ENCODE measurements at places on chromosomes 12 and 14. TPM values are rescaled to one million over a fixed set of nuclear protein-coding genes. Genes with fewer than 3 reads are reported as not detected.
A peak's percentile ranks its signal among the peaks of the same experiment; 100 is the strongest.

GRCh38 chr14:64569138-64569631, 19.4 kb downstream of the PPP1R36 start:
- H3K27ac ChIP-seq: peak overlapping the region; percentile 56
- H3K4me3 ChIP-seq: no peak overlapping the region
- DNase-seq: peak; percentile 26
- peaks cover 13% of the 10 kb centered on the region for H3K4me1 ChIP-seq
- no peaks in the 10 kb centered on the region for H3K36me3 ChIP-seq

DNA sequence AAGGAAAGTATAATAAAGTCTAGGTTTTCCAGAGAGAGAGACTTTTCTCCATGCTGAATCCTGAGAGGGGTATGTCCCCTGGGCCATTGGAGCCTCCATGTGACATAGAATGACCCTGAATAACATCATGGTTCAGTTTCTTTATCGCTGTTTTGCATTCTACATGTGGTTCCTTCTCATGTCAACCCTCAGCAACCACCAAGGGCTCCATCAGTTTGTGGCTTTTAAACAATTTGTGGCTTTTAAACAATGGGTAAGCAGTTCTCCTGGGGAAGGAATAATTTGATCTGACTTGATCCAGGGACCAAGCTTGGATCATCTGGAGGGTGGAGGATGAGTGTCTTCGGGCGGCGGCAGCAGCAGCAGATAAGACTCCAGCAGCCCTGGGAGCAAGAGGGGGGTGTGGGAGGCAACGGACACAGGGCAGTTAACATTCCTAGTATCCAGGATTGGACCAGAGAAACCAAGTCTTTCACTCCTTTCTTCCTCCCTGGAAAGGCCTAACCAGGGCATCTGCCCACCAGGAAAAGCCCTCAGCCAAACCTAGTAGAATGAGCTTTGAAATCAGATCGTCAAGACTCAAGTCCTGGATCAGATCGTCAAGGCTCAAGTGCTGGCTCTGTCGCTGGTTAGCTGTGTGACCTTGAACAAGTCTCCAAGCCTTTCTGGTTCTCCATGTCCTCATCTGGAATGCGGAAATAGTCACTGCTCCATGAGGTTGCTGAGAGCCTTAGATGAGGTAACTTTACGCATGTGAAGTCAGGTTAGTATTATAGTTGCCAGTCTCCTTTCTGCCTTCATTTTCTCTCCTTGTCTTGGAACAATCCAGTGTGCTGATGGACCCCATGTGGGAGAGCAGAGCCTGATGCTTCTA, 27.8 kb upstream of the FAM222A start:
- no peaks in the 10 kb centered on the region for H3K36me3 ChIP-seq
- peaks cover under 1% of the 10 kb centered on the region for H3K4me1 ChIP-seq
- no peak overlapping the region for H3K27ac ChIP-seq

DNA sequence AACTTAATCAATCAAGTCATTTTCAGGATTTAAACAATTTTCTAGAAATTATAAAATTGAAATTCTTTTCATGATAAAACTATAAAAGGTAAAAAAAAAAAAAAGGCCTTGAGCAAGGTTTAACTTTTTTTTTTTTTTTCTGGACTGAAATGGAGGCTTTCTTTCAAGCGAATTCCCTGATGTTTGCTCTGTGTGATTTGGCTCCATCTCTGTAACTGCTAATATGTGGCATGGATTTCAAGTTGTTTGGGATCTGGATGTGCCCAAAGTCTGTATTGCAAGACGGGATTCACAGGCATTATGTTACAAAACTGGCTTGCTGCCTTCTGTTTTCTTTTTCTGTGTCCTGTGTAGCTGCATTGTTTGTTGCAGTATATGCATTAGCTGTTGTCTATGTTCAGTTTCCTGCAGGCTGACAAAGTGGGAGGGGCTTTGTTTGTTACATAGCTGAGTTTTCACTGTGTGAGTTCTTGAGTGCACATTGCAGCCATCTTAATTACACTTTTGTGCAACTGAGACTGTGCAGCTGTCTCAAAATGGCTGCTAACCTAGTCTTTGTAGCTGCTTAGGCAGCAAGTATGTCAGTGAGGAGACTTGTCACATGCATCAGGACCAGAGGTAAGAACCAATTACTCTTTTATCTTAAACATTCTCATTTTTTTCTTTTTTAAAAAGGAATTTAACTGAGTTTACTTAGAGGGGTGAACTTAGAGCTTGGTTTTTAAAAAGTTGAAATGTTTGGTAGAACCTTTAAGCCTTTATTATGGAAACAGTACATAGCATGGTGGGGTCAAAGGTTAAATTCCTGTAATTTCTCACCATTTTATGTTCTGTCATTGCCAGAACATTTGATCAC, 19.5 kb downstream of the ATF7IP start:
- H3K4me3 ChIP-seq: peak overlapping the region; percentile 35
- H3K36me3 ChIP-seq: no peaks in the 10 kb centered on the region
- peaks cover 28% of the 10 kb centered on the region for H3K4me1 ChIP-seq
- peak; percentile 54 for DNase-seq

DNA sequence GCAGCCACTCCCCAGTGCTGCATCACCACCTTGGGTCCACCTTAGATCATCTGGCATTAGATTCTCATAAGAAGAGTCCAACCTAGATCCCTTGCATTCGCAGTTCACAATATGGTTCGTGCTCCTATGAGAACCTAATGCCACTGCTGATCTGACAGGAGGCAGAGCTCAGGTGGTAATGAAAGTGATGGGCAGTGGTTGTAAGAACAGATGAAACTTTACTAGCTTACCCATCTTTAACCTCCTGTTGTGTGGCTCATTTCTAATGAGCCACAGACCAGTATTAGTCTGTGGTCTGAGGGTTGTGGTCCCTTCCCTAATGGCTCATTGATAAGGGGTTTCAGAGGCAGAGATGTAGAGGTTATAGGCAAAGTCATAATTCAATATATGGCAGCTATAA, 615.9 kb upstream of the MIS18BP1 start:
- H3K27me3 ChIP-seq: no peaks in the 10 kb centered on the region
- DNase-seq: no peak
- H3K27ac ChIP-seq: no peak overlapping the region
- H3K4me1 ChIP-seq: no peaks in the 10 kb centered on the region
- H3K36me3 ChIP-seq: no peaks in the 10 kb centered on the region

- H3K4me1 ChIP-seq: no peaks in the 10 kb centered on the region
- DNase-seq: no peak
- H3K27ac ChIP-seq: no peak overlapping the region
- H3K4me3 ChIP-seq: no peak overlapping the region
- H3K27me3 ChIP-seq: no peaks in the 10 kb centered on the region
Measured at GRCh38 chr12:8827551-8828256, 5.3 kb downstream of the A2ML1 start.

HVCN1 gene
- 7.3 TPM for total RNA-seq

GRCh38 chr12:26319511-26319910, 124.1 kb downstream of the SSPN start:
- no peaks in the 10 kb centered on the region for H3K36me3 ChIP-seq
- no peaks in the 10 kb centered on the region for H3K27me3 ChIP-seq
- no peak for DNase-seq
- no peak overlapping the region for H3K4me3 ChIP-seq
- no peak overlapping the region for H3K27ac ChIP-seq
- H3K4me1 ChIP-seq: no peaks in the 10 kb centered on the region

GRCh38 chr12:124434354-124434753, 133.1 kb downstream of the NCOR2 start:
- H3K27me3 ChIP-seq: no peaks in the 10 kb centered on the region
- H3K27ac ChIP-seq: no peak overlapping the region
- no peak overlapping the region for H3K4me3 ChIP-seq
- peaks cover 2% of the 10 kb centered on the region for H3K4me1 ChIP-seq
- no peaks in the 10 kb centered on the region for H3K36me3 ChIP-seq

DNA sequence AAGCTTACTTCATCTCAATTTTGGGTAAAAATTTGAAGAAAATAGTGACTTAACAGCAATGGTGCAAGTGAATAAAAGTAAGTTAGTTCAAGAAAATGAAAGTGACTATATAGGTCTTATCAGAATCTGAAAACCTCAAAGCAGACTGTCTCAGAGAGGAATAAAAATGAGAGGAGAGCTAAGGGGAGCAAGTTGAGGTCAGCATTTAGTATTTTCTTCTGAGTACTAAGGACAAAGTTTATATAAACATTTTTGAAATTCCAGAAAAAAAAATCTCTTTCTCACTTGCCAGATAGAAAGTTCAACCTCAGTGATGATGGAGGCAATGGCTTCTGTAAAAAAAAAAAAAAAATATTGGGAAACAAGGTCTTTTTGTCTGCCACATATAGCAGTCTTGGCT, 414.1 kb downstream of the NPAS3 start:
- no peaks in the 10 kb centered on the region for H3K36me3 ChIP-seq
- H3K4me3 ChIP-seq: no peak overlapping the region
- H3K27me3 ChIP-seq: no peaks in the 10 kb centered on the region
- DNase-seq: no peak

KITLG gene
- 10.5 TPM for total RNA-seq

DNA sequence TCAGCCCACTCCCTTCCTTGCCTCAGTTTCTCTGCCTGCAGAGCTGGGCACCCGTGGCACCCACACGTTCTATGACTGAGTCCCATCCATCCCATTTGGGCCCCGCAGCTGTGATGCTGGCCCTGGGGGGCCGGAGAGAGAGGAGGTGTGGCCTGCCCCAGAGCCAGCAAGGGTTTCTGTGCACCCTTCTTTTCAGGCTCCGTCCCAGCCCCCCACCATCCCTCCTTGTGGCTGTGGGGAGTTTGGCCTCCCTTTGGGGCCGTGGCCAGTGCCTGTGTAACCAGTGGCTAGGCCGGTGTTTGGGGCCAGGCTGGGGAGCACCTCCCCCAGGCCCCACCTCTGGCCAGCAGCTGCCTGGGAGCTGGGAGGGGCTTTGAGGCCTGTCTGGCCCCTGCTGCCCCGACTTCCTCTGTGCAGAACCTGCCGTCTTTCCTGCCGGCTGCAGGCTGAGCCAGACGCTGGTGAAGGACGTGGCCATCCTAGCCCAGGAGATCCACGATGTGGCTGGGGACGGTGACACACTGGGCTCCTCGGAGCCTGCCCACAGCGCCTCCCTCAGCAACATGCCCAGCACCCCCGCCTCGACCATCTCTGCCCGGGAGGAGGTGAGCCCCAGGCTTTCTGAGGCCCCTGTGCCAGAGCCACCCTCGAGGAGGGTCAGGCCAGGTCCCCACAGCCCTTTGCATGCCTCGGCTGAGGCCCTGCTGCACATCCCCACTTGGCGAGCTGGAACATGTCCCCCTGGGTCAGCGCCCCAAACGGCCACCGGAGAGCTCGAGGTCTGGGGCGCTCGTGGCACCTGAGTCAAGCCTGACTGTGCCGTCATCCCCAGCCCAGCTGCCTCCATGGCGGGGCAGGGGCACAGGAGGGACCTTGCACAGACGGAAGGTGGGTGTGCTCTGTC, 27.7 kb downstream of the CEP170B start:
- H3K27me3 ChIP-seq: no peaks in the 10 kb centered on the region
- peaks cover 6% of the 10 kb centered on the region for H3K4me1 ChIP-seq
- H3K27ac ChIP-seq: no peak overlapping the region

DNA sequence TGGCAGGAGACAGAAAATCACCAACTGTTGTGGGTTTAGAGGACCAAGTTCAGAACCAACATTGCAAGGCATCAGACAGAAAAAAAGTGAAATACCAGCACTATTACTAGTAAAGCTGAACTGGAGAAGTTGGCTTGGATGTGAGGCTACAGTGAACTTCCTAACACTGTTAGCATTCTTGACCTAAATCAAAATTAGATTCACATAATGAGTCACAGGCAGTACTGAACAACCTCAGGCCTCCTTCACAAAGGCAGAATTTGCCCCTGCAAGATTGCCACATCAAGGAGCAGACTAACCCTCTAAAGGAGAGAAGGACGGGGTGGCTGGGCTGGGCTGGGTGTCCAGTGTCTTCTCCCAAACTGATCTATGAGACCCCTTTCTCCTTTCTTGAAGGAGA, 539.7 kb downstream of the SNAPC1 start:
- H3K36me3 ChIP-seq: no peaks in the 10 kb centered on the region
- DNase-seq: no peak
- no peak overlapping the region for H3K27ac ChIP-seq
- no peaks in the 10 kb centered on the region for H3K4me1 ChIP-seq

DNA sequence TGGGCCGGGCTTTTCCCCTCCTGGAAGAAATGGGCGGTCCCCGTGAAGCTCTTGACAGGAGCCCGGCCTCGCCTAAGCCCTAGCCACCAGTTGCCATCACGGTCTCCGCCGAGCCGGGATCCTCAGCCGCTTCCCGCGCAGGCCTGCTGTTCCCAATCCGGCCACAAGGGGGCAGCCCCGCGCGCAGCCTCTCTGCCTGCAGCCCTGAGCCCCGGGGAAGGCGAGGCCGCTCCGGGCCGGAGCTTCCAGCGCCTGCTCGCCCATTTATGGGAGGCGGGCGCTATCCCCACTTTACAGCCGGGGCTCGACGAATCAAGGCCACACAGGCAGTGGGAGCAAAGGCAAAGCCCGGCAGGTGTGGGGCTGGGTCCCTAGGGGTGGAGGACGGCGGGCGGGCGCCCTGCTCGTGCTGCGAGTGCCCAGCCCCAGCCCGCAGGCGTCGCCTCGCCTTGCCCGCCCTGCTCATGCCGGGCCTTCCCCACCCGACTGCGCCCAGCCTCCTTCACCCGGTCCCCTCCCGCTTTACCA, 61.5 kb downstream of the LGMN start:
- peak; percentile 82 for DNase-seq
- peak overlapping the region; percentile 5 for H3K4me3 ChIP-seq
- H3K4me1 ChIP-seq: peaks cover 27% of the 10 kb centered on the region

TMEM132C gene
- 0.41 TPM for total RNA-seq

DNA sequence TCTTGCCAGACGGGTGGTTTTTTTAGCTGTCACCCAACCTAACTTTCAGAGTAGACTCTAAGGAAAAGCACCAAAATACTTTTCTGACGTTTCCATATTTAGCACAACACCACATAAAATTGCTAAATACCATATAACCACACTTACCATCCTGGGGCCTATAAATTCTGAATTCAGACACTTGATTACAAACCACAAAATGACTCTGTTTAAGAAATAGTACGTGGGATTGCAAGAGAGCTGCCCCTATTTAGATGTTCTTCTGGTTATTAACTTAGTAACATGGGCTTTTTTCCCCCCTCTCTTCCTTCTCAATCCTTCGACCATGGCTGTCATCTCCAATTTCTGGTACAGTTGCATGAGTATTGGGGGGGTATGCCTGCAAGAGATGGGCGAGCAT, 287.7 kb downstream of the BMP4 start:
- H3K27me3 ChIP-seq: no peaks in the 10 kb centered on the region
- H3K27ac ChIP-seq: no peak overlapping the region
- H3K4me1 ChIP-seq: no peaks in the 10 kb centered on the region
- no peak for DNase-seq
- H3K4me3 ChIP-seq: no peak overlapping the region
- H3K36me3 ChIP-seq: no peaks in the 10 kb centered on the region

RPL36AL gene
- 22.8 TPM for total RNA-seq
